ENCODE measurements at places on chromosomes 6 and 20. TPM values are rescaled to one million over a fixed set of nuclear protein-coding genes. Genes with fewer than 3 reads are reported as not detected.

FAM83D gene
- total RNA-seq, result 51.6 TPM

CAGE1 gene
- not detected for total RNA-seq

ZSCAN16 gene
- total RNA-seq, result 3.4 TPM

FOXQ1 gene
- total RNA-seq, result not detected

TFAP2D gene
- not detected for total RNA-seq

GTSF1L gene
- total RNA-seq, result not detected

RSPO3 gene
- total RNA-seq, result 0.20 TPM

CST1 gene
- total RNA-seq, result 0.80 TPM

LAMA5 gene
- total RNA-seq, result 180 TPM

GPX5 gene
- not detected for total RNA-seq

CAP2 gene
- total RNA-seq, result 1.9 TPM

DEFB119 gene
- total RNA-seq, result not detected

C20orf144 gene
- 0.05 TPM for total RNA-seq

TFAP2A gene
- total RNA-seq, result not detected

ADGRF5 gene
- total RNA-seq, result 185 TPM

SLC22A3 gene
- not detected for total RNA-seq

CLVS2 gene
- not detected for total RNA-seq

RTEL1 gene
- total RNA-seq, result 16.6 TPM

SLC52A3 gene
- 0.59 TPM for total RNA-seq

ADIG gene
- total RNA-seq, result not detected

ADAT2 gene
- 3.8 TPM for total RNA-seq

BPIFB1 gene
- not detected for total RNA-seq

HAO1 gene
- total RNA-seq, result not detected

TNFRSF21 gene
- total RNA-seq, result 34.2 TPM

RAB44 gene
- total RNA-seq, result 0.07 TPM

SCRT2 gene
- not detected for total RNA-seq

SALL4 gene
- total RNA-seq, result under 0.01 TPM

PHACTR1 gene
- total RNA-seq, result 12.5 TPM

PRL gene
- total RNA-seq, result not detected

CLIC1 gene
- 1,055 TPM for total RNA-seq

DLK2 gene
- not detected for total RNA-seq

FAM217A gene
- total RNA-seq, result not detected

ELOVL4 gene
- 2.4 TPM for total RNA-seq

NRSN1 gene
- total RNA-seq, result not detected

POPDC3 gene
- total RNA-seq, result 0.34 TPM

C20orf141 gene
- not detected for total RNA-seq

SLC32A1 gene
- total RNA-seq, result not detected

SRSF3 gene
- 194 TPM for total RNA-seq

TREML2 gene
- not detected for total RNA-seq

SMOC2 gene
- total RNA-seq, result not detected

FAM209B gene
- not detected for total RNA-seq

BYSL gene
- 10.3 TPM for total RNA-seq

NTSR1 gene
- total RNA-seq, result 0.15 TPM

FAM83B gene
- total RNA-seq, result not detected

BANF2 gene
- total RNA-seq, result not detected

NKX2-4 gene
- not detected for total RNA-seq

SSTR4 gene
- total RNA-seq, result not detected

RNF146 gene
- 24.1 TPM for total RNA-seq

NOX3 gene
- not detected for total RNA-seq

FUT9 gene
- not detected for total RNA-seq

GFRAL gene
- not detected for total RNA-seq

Data from mammary microvascular endothelial cell (primary cell).